ENCODE measurements at places on chromosomes 2 and 18.
A peak's percentile ranks its signal among the peaks of the same experiment; 100 is the strongest.

DNA sequence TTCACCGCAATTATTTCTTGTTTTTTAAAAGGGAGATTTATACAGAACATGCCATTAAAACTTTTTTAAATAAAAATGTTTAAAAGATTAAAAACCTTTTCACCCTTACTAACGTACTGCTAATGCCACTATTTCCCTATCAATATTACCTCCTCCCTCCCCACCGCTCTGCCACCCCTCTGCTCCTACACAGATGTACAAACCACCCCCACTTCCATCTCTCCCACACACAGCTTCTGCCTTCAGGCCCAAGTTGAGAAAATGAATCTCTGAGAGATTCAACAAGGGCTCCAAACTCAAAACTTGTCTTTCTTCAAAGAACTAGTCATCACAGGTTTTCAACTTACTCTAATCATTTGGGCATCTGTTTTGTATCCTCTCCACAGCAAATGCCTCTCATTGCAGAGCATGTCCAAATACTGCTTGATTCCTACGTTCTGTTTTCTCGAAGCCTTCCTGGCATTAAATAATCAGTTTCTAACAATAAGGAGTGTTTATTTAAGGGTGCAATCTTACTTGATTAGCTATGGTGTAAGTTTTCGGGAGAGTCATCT lies 32.1 kb downstream of the FARSB start:
- no peak for DNase-seq

GRCh38 chr18:67144329-67144728 lies 372.2 kb downstream of the DSEL start:
- DNase-seq, result no peak

DNA sequence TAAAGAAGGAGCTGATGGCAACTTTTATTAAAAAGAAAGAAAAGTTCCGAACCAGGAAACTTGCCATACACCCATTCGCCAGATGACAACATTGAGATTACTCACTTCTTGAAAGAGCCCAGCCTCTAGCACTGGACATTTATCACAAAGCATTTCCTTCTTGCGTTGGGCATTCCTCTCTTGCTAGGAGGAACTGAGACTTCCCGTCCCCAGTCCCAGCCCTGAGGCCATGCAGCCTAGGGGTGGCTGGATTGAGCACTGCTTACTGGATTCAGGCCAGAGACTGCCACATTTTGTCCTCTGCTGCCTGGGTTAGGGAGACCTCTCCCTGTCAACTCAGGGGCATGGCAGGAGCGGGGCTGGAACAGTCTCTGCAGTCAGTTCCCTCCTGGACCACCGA lies 80.1 kb downstream of the SDC1 start:
- DNase-seq, result no peak

DNA sequence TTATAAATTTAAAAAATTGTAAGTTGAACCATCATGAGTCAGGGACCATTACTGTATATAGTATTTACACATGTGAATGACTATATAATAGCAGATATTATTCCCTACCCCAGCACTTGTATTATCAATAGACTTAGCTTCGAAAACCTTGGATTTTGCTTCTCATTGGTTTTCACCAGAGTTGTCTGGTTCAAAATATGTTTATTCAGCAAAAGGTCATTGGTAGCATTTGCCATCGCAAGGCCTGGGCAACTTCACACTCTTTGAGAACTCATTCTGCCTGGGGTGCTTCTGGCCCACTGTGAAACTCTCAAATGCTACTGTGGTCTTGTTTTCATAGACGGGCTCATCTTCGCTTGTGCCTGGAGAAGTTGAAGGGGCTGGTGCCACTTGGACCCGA lies 20.1 kb downstream of the MXD1 start:
- no peak for DNase-seq

DNA sequence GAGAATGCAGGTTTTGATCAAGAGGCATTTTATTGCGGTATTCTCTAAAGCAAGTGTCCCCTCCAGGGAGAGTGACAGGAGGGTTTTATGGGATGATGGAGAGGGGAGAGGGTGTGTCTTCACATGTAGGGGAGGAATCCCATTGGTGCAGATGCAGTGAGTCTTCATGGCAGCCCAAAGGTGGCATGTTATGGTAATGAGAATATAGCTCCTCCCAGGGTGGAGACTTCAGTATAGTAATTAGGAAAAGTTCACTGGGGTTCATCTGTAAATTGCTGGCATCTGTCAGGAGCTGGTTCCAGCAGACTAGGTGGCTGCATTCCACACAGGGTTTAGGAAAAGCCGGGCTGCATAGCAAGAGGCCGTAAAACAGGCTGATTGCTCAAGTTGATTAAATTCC lies 230.7 kb upstream of the CCDC68 start:
- DNase-seq, result no peak

- DNase-seq, result no peak
Observed at GRCh38 chr2:185245806-185246205, 492.8 kb upstream of the FSIP2 start.

DNA sequence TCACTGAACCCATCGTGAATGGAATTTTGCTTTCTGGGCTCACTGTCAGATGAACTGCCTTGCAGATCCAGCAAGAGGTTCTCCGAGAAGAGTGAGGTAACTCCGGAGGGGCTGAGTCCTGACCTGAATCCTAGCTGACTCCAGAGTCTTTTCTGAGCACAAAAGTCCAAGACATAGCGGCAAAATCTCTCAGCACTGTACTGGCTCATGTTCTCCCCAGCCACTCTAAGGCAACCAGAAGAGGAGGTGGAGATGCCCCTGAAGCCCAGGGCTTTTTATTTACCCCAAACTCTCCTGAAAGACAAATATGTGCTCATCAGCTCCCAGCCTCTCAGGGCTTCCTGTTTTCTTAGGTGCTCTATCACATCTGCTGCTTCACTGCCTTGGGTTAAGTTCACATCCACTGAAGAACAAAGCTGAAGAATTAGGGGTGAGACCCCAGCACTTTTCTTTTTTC lies 221.8 kb downstream of the MREG start:
- DNase-seq, result peak; percentile 49

Measured in hematopoietic multipotent progenitor cell treated with erythropoietin and hydrocortisone succinate and interleukin-3 and kit ligand, for 4 days (in vitro differentiated cells).